ENCODE measurements at places on chromosomes 11 and 22. TPM values are rescaled to one million over a fixed set of nuclear protein-coding genes. Genes with fewer than 3 reads are reported as not detected.

PKNOX2 gene
- 8.7 TPM for total RNA-seq

OR52N4 gene
- total RNA-seq, result not detected

- DNase-seq, result no peak
- peaks cover 4% of the 10 kb centered on the region for H3K4me1 ChIP-seq
Observed at GRCh38 chr11:36411202-36411640, 98.9 kb downstream of the TRAF6 start.

- peaks cover 3% of the 10 kb centered on the region for H3K4me1 ChIP-seq
- H3K27ac ChIP-seq, result no peak overlapping the region
- no peaks in the 10 kb centered on the region for H3K36me3 ChIP-seq
- peaks cover 3% of the 10 kb centered on the region for H3K27me3 ChIP-seq
- no peak overlapping the region for H3K4me3 ChIP-seq
- DNase-seq, result no peak
Observed at GRCh38 chr11:16780698-16781550, 42.5 kb downstream of the C11orf58 start.

ZP1 gene
- not detected for total RNA-seq

- no peaks in the 10 kb centered on the region for H3K27me3 ChIP-seq
- H3K27ac ChIP-seq, result no peak overlapping the region
- DNase-seq, result no peak
- no peaks in the 10 kb centered on the region for H3K36me3 ChIP-seq
- no peak overlapping the region for H3K4me3 ChIP-seq
Observed at GRCh38 chr11:100978442-100978841, 151.2 kb downstream of the PGR start.

DNA sequence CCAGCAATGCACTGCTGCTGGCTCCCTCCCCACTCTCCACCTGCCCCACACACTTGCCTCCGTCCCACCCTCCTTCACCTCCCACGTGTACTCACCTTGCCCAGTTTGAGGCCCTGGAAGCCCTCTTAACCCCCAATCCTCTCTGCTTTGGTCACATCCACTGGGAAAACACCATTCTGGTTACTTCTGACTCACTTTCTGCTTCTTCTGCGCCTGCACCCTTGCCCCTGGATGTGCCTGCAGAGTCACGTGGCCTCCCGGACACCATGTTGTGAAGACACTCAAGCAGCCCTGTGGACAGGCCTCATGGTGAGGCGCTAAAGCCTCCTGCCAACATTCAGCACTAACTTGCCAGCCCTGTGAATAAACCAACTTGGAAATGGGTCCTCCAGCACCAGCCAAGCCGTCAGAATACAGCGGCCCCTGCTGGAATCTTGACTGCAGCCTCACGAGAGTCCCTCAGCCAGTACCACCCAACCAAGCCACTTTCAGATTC lies 2.6 kb upstream of the NAALADL1 start:
- peaks cover 5% of the 10 kb centered on the region for H3K27me3 ChIP-seq
- no peak overlapping the region for H3K4me3 ChIP-seq
- DNase-seq, result no peak
- H3K27ac ChIP-seq, result no peak overlapping the region
- H3K4me1 ChIP-seq, result peaks cover 2% of the 10 kb centered on the region

DNA sequence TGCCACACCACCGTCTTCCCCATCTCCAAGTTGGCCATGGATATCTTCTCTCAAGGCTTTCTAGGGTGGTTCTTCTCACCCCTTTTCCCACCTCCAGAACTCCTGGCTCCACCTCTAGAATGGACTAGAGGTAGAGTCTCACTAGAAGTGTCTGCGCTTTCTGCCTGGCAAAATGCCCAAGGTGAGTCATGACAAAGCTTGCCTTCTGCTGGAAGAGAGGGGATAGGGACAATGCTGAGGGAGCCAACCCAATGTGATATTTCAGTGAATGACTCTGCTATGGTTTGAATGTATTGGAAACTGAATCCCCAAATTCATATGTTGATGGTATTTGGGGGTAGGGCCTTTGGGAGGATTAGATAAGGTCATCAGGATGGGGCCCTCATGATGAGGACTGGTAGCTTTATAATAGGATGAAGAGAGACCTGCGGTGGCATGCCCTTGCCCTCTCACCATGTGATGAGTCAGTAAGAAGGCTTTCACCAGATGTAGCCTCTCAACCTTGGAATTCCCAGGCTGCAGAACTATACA lies 4.1 kb upstream of the CD82 start:
- no peaks in the 10 kb centered on the region for H3K27me3 ChIP-seq
- DNase-seq, result no peak
- no peaks in the 10 kb centered on the region for H3K36me3 ChIP-seq
- H3K4me1 ChIP-seq, result peaks cover 17% of the 10 kb centered on the region
- H3K27ac ChIP-seq, result no peak overlapping the region

SLC22A12 gene
- total RNA-seq, result not detected

- no peaks in the 10 kb centered on the region for H3K4me1 ChIP-seq
- no peak overlapping the region for H3K27ac ChIP-seq
- DNase-seq, result no peak
Observed at GRCh38 chr11:110525883-110526282, 96.1 kb downstream of the FDX1 start.

ISX gene
- not detected for total RNA-seq

DNA sequence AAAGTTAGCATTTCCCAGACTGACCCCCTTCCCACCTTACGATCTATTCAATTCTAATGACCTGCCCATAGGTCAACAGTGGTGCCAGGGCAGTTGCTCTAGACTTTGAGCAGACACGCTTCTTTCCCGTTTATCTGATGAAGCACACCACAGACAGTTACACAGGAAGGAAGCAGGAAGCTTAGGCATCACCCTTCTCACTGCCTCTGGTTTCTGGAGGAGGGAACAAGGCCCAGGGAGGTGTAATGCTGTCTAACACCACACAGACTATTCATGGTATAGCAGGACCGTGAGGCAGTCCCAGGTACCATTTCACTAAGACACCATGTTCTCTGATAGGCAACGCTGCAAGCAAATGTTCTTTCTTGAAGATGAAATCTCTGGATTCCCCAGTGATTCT lies 279.4 kb downstream of the NTM start:
- no peak overlapping the region for H3K4me3 ChIP-seq
- H3K36me3 ChIP-seq, result no peaks in the 10 kb centered on the region
- H3K27ac ChIP-seq, result no peak overlapping the region
- no peak for DNase-seq

DNA sequence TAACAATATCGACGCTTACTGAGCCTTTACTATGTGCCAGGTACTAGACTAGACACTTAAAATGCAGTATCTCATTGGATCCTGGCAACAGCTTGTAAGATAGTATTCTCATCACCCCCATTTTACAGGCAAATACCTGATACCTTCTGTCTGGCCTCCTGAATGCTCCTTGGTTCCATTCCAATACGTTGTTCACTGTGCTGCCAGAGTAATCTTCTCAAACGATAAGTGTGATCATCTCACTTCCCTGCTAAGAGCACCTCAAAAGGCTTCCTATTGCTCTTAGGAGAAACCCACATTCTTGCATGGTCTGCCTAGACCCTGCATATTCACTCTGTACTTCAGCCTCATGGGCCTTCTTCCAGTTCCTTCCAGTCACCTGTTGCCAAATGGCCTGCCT lies 1.3 kb upstream of the NRIP3 start:
- peak overlapping the region; percentile 78 for H3K4me3 ChIP-seq
- peaks cover 11% of the 10 kb centered on the region for H3K27me3 ChIP-seq

PGM2L1 gene
- total RNA-seq, result 97.2 TPM

DNA sequence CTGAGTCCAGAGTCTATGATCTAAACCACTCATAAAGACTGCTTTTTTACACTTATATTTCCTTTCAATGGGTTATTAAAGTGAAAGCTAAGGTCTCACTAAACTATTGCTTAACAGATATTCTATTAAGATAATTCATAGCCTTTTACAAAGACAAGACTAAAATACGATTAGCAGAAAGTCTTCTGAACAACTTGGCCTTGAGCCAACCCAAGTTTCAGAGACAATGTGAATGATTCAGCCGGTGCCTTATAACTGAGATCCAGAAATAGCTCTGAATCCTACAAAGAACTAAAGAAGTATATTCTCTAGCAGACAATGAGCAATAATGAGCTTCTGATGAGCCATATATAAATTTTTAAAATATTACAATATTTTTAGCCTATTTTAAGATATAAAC lies 41.5 kb upstream of the CARD18 start:
- H3K4me1 ChIP-seq, result no peaks in the 10 kb centered on the region
- no peak overlapping the region for H3K4me3 ChIP-seq
- no peak for DNase-seq
- no peaks in the 10 kb centered on the region for H3K36me3 ChIP-seq
- H3K27me3 ChIP-seq, result no peaks in the 10 kb centered on the region

- no peak overlapping the region for H3K27ac ChIP-seq
- no peaks in the 10 kb centered on the region for H3K36me3 ChIP-seq
- H3K4me1 ChIP-seq, result no peaks in the 10 kb centered on the region
- no peak for DNase-seq
- no peaks in the 10 kb centered on the region for H3K27me3 ChIP-seq
- no peak overlapping the region for H3K4me3 ChIP-seq
Observed at GRCh38 chr11:124768914-124769313, 6.8 kb upstream of the ESAM start.

DNA sequence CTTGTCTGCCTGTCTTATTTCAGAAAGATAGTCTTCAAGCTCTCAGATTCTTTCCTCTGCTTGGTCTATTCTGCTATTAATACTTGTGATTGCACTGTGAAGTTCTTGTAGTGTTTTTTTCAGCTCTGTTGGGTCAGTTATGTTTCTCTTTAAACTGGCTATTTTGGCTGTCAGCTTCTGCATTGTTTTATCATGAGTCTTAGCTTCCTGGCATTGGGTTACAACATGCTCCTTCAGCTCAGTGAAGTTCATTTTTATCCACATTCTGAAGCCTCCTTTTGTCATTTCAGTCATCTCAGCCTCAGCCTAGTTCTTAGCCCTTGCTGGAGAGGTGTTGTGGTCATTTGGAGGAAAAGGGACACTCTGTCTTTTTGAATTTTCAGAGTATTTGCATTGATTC lies 15.5 kb upstream of the DEPDC7 start:
- H3K27me3 ChIP-seq, result peaks cover 2% of the 10 kb centered on the region
- no peak for DNase-seq
- peaks cover 15% of the 10 kb centered on the region for H3K36me3 ChIP-seq
- no peak overlapping the region for H3K27ac ChIP-seq

- no peaks in the 10 kb centered on the region for H3K36me3 ChIP-seq
- H3K4me3 ChIP-seq, result no peak overlapping the region
- H3K27me3 ChIP-seq, result no peaks in the 10 kb centered on the region
- H3K27ac ChIP-seq, result no peak overlapping the region
- no peaks in the 10 kb centered on the region for H3K4me1 ChIP-seq
Observed at GRCh38 chr11:15551901-15552851, 437.5 kb downstream of the INSC start.

OR4D11 gene
- total RNA-seq, result not detected

DNA sequence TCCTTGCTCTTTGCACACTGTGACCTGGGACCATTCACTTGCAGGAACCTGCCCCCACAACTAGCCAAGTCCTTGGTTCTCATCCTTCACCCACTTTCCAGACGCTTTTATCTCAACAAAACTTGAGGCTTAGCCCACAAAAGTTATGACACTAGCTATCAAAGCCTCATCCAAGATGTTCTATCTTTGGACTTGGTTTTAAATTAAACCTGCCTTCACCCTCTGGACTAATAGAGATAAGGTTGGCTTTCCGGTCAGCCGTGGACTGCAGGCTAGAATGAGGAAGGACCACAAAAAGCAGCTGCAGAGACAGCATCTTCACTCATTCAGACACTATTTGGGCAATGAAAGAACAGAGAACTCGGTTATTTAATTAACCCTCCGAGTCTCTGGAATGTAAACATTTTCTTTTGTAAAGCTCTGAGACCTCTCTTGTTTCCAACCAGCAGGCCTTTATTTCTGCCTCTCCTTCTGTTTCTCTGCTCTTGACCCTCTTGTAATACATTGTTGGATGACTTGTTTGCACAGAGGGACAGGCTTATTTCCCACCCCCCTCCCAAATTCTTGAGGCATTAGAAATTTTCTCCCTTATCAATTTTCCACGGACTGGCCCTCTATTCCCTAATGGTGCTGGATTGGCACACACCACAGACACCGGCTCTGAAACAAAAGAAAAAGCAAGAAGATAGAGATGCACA lies 41.4 kb downstream of the ARL14EP start:
- H3K36me3 ChIP-seq, result no peaks in the 10 kb centered on the region
- no peak for DNase-seq
- no peaks in the 10 kb centered on the region for H3K4me1 ChIP-seq

PRG2 gene
- total RNA-seq, result not detected

GRCh38 chr11:6481924-6482275 lies 599 bp downstream of the TIMM10B start:
- peaks cover 4% of the 10 kb centered on the region for H3K4me1 ChIP-seq
- no peak for DNase-seq
- H3K27ac ChIP-seq, result peak overlapping the region; percentile 91

DNA sequence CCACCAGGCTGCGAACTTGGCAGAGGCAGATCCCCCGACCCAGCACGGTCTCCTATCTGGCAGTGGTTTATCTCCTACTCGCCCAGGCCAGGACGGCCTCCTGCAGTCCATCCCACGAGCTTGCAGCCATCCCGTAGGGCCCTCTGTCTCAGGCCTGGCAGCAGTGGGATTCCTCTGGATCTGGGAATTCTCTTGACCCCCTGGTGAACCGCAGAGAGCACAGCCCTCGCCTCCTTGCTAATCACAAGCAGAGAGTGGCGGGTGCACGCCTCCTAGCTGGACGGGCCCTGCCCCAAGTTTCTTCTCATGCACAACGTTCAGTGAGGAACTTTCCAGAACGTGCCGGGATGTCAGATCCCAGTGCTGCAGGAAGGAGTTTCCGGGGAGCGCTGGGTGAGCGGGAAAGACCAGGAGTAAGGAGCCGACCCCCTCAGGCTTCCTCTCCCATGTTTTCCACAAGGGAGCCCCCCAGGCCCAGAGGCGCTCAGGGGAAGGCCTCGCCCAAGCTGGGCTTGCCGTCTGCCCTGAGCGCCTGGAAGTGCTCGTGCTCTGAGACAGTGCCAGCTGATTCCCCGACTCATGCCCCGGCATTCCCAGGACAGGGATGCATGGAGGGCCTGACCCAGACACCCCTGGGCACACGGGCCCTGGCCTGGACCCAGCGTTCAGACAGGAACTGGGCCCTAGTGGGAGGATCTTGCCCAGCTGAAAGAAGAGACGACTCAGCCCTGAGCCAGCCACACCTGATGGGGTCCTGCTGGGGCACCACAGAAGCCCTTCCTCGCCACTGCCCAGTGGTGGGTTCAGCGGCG lies 24.6 kb downstream of the IGF2 start:
- peaks cover 12% of the 10 kb centered on the region for H3K36me3 ChIP-seq
- DNase-seq, result peak; percentile 9
- H3K27me3 ChIP-seq, result no peaks in the 10 kb centered on the region
- no peak overlapping the region for H3K4me3 ChIP-seq

- no peak overlapping the region for H3K27ac ChIP-seq
- no peak overlapping the region for H3K4me3 ChIP-seq
- no peak for DNase-seq
- no peaks in the 10 kb centered on the region for H3K27me3 ChIP-seq
- H3K4me1 ChIP-seq, result peaks cover 15% of the 10 kb centered on the region
Observed at GRCh38 chr11:92500453-92500852, 275.8 kb downstream of the FAT3 start.

- H3K36me3 ChIP-seq, result peaks cover 5% of the 10 kb centered on the region
- H3K4me1 ChIP-seq, result peaks cover 2% of the 10 kb centered on the region
- H3K27ac ChIP-seq, result no peak overlapping the region
- H3K4me3 ChIP-seq, result no peak overlapping the region
- H3K27me3 ChIP-seq, result peaks cover 7% of the 10 kb centered on the region
- no peak for DNase-seq
Observed at GRCh38 chr11:69487849-69488542, 6.5 kb downstream of the LINC01488 start.

CERK gene
- 145 TPM for total RNA-seq

PLA2G3 gene
- total RNA-seq, result 1.3 TPM

XNDC1N gene
- 7.6 TPM for total RNA-seq

HEPACAM gene
- total RNA-seq, result not detected
